ENCODE measurements at places on chromosomes 16 and 17.

GRCh38 chr17:21214777-21215541, 998 bp upstream of the TMEM11 start:
- DNase-seq: no peak

DNA sequence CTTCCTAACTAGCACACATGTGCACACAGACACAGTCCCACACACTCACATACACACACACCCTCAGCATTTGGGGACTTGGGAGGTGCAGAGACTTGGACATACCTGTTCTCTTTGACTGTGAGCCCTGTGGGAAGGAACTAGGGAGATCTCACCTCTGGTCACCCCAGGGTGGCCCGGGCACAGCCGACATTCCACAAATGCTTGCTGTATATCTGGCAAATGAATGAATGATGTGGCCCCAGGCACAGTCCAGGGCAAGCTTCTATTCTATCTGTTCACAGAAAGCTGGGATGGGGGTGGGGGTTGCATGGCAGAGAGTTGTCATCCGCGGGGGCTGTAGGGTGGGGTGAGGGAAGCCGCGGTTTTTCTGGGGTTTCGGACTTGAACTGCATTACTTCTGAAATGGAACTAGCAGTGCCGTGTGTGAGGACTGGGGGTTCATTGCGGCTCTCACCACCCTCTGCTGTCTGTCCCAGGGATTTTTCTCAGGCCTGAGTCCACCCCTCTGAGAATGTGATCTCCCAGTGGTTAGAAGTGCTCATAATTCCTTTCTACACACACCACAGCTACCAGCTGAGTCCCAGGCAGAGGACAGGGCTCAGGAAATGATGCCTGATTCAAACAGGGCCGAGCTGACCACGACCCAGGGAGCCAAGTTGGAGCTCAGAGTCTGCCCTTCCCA, 3.3 kb upstream of the RIPOR1 start:
- no peak for DNase-seq

DNA sequence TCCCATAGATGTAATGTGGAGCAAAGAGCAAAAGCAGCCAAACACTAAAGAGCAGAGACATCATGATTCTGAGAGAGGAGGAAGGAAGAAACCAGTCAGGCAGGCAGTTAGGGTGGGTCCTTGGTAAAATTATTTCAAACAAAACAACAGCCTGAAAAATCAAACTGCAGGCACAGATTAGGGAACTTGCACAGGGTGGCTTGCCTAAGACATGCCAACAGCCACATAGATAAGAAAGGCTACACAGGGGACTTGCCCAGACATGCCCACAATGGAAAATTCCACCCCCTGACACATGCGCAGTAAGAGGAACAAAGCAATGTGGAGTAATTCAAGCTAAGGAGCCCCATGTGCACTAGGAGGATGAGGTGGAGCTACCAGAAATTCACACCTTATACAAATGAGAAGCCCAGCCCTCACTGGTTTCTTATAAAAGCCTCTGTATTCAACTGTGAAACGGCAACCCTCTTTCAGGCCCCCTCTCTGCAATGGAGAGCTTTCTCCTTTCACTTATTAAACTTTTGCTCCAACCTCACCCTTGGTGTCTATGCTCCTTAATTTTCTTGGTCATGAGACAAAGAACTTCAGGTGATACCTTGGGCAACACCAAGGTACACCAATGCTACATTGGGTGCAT, 7.3 kb upstream of the GAS7 start:
- DNase-seq: no peak

- DNase-seq: no peak
Measured at GRCh38 chr17:27895123-27895895, 2.1 kb upstream of the LYRM9 start.

DNA sequence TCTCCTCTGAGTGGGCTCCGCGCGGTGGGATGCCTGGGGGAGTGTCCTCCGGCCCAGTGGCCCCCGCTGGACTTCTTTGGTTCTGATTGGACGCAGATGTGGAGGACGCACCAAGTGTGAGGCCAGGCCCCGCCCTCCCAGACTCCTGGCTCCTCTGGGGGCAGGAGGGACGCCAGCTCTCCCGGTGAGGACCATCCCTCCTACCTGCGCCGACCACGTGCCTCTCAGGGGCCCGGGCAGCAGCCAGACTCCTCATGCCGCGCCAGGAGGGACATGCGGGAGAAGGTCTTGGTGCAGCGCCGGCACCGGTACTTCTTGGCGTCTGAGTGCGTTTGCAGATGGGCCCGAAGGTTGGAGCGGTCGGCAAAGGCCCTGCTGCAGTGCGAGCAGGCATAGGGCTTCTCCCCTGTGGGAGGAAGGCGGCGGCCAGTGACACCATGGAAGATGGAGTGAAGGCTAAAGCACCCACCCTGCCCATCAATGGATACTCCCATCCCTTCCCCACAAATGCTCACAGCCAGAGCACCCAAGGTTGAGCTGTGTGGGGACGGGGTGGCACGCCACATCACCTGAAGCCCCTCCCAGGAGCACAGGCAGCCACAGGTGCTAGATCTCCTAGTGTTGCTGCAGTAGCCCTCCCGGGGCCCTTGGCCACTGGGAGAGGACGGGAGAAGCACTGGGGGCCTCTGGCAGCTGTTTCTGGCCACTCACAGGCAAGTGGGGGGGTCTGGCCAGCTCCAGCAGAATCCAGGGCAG, 7.9 kb downstream of the SNAI3 start:
- no peak for DNase-seq

Data from Kasumi-1 (cell line).